ENCODE measurements at places on chromosomes 2 and 18. TPM values are rescaled to one million over a fixed set of nuclear protein-coding genes. Genes with fewer than 3 reads are reported as not detected.

TXNDC2 gene
- not detected for total RNA-seq

AGPS gene
- total RNA-seq: 81.1 TPM

COBLL1 gene
- 11.6 TPM for total RNA-seq

- peak; percentile 15 for DNase-seq
These were observed 132.0 kb upstream of the HDAC4 start for GRCh38 chr2:239532859-239533258.

DNA sequence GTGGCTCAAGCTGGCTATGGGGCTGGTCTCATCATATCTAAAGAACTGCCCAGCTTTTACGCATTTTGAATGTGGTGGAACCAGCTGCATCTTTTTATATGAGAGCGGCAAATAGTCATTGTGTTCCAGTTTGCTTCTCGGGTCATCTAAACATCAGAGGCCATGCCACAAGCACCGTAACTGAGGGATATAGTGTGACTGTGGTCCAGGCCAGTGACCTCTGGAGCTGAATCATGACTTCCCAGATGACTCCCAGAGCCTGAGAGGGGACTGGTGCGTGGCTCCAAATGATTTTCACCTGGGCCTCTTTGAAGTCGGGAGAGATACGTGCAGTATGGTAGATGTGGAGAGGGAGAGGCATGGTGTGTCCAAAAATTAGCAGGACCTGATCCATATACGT lies 271.0 kb downstream of the NEDD4L start:
- DNase-seq: peak; percentile 46

GRCh38 chr2:235098736-235099494 lies 147.1 kb downstream of the SH3BP4 start:
- peak; percentile 36 for DNase-seq

DNA sequence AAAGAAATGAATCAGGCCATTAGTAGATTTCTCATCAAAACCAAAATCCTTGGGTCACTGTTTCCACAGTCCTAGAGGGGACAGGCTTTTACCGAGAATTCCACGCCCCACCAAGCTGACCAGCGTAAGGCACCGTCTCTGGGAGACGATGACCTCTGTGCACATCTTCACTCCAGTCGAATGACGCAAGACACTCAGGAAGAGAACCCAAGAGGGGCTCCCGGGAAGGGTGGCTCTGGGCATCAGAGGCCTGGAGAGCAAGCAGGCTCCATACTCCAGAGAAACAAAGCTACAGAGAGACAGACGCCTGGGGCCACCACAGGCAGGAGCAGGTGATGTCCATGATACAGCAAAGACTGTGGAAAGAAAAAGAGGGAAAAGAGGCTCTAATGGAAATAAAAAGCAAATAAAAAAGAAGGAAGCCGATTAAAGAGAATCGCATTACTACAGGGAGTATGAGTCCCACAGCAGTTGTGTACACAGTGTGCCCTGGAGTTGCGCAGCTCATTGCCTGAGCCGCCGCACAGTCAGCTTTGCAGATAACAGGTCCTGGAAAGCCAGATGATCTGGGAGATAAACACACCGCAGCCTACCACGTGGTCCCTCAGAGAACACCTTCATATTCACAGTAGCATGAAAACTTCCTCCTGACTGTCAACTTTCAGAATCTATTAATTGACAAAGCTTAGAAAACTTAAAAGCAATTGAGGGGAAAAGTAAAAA lies 572.7 kb upstream of the SALL3 start:
- no peak for DNase-seq

DNA sequence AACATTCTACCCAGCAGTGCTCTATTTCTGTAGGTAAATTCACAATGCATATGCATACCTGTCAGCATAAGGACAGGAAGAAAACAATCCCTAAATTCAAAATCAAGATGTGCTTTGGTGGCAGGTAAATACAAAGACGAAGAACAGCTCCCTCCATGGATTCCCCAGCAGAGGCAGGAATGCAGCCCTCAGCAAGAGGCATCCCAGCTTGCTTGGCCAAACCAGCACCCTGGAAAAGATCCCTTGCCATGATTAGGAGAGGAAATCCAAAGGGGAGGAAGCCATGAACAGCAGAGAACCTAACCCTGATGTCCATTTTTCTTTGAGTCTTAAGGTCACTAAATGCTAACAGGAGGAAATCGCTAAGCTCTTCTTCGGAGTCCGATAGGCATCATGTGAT lies 91.2 kb downstream of the KCTD1 start:
- no peak for DNase-seq

DNA sequence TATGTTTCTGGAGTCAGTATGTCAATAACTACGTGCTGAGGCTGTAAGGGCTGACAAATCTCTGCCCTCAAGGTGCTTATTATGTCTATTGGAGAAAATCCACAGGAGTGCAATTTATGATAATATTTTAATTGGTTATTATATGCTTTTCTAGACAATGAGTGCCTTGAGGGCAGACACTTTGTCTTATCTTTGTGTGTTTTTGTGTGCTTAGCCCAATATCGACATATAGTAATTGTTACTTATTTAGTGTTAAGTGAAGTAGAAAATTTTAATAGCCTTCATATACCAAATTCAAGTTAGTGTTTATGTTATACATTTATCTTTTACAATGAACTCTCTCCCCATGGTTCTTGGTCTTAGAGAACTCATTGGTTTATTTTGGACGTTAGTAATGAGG lies 118.9 kb downstream of the WDR7 start:
- no peak for DNase-seq

GRCh38 chr2:164696634-164697033 lies 75.4 kb upstream of the GRB14 start:
- DNase-seq: no peak

Measured in renal cortical epithelial cell (primary cell).